ENCODE measurements at places on chromosomes 4 and X.

DNA sequence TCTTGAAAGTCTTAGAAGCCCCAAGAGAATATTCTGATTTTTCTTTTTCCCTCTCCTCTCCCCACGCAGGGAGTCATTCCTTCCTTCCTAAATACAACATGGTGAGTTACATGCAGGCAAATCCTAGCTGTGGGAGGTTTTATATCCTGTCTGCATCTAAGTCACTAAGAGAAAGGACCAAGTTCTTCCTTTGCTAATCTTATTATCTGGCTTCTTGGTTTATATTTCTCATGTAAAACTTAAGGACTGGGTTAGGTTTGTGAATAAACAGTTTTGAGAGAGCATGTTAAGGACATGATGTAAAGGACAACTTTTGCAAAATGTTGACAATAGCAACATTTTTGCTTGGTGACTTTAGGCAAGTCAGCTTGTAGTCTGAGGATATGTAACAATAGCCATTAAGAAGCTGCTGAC, 5.1 kb upstream of the CXCL9 start:
- DNase-seq = no peak

DNA sequence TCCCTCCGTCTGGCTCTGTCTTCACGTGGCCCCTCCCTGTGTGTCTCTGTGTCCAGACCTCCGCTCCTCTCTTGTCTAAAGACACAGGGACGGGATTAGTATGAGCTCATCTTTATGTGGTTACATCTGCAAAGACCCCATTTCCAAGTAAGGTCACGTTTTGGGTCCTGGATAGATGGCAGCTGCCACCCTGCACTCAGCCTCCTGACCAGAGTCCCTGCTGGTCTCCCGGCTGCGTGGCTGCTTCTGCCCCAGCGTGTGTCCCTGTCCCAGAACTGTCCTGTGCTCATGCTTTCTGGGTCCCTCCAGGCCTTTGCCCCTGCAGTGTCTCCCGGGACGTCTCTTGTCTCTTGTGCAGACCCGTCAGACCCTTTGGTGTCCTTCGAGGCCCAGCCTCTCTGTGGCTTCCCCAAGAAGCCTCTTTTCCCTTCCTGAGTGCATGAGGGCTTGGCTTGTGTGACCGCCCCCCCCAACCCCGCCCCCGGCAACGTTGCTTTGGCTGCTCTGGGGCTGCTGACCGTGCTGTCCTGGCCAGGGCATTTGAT, 107.3 kb downstream of the PSAPL1 start:
- no peak for DNase-seq

DNA sequence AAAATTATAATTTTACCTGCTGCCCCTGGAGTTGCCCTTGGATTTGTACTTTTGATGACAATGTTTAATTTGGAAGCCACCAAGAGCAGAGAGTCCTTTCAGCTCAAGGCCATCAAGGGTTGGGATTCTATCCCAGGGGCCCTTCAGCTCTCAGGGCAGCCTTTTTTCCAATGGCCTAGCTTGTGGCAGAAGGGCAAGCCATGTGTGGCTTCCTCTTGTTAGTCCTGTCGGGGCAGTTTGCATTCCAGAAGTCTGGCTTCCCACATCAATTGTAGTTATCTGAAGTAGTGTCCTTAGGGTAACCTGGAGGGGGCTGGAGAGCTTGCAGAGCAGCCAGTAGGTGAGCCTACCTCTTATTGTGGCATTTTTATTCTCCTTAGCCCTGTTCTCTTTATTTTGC, 569.4 kb downstream of the TRAM1L1 start:
- DNase-seq = no peak

- no peak for DNase-seq
Observed at GRCh38 chr4:39291686-39292085, 74.5 kb downstream of the RFC1 start.

- DNase-seq = no peak
Observed at GRCh38 chr4:4923201-4923600, 63.7 kb downstream of the MSX1 start.

GRCh38 chr4:185225940-185226339, 16.5 kb downstream of the SNX25 start:
- no peak for DNase-seq

DNA sequence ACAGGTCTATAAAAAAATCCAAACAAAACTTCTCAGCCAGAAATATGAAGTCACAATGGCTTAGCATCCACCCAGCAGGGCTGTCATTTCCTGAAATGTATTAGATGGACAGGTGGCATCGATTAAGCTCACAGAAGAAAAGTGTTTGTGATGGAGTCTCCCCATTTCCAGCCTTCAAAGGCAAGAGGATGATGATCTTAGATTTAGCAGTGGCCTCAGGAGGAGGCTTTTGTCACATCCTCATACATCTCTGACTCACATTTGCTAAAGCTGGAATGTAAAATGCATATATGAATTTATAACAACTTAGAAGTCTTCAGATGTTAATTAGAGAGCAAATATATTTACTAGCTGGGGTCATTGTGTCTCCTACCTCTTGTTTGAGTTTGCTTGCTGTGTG, 441.9 kb downstream of the SPRY1 start:
- DNase-seq = no peak

DNA sequence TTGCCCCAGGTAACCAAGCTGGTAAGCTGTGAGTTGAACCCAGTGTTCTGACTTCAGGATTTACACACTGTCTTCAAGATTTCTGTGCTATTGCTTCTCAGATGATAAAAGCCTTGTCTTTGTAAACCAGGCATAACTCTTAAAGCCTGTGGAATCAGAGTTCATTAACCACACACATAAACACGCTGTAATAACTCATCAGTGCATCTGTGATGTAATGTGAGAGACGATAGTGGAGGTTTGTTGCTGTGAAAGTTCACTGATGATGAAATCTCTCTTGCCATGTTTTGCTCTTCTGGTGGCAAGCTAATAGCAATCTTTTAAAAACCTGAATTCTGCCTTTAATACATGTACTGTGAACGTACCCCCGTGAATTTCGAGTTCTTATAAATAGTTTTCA, 41.5 kb downstream of the CLCN4 start:
- no peak for DNase-seq
